ENCODE measurements at places on chromosomes 13 and 19.

DNA sequence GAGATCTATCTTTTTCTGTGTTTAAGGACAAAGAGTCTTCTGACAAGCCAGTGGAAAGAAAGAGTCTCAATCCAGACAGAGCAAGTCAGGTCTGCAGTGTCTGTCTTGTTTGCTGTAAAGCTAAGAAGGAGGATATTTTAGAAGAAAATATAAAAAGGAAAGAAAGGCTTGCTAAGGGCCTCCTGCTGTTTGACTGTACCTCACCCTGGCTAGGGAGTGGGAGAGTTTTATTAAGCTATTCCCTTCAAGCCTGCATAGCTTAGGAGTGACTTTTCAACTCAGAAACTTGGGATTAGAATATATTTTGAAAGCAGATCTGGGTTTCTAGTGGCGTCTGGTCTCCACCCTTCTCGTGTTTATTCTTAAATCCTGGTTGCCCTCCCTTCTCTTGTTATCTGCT, 460.0 kb downstream of the COG6 start:
- DNase-seq = no peak

DNA sequence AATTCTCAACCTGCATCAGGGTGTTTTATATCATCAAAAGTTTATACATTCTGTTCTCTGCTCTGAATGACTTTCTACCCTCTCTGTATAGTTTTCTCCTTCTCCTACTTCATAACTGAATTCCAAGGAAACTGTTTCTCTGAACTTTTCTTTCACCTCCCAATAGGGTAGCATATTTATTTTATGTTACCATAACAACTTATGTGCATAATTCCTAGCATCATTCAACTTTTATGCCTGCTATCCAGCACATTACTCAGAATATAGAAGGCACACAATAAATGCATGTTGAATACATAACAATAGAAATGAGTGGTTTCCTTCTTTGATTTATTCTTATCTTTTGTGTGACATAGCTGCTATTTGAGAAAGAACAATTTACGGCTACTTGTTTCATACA, 2385.0 kb downstream of the PCDH9 start:
- DNase-seq = no peak

DNA sequence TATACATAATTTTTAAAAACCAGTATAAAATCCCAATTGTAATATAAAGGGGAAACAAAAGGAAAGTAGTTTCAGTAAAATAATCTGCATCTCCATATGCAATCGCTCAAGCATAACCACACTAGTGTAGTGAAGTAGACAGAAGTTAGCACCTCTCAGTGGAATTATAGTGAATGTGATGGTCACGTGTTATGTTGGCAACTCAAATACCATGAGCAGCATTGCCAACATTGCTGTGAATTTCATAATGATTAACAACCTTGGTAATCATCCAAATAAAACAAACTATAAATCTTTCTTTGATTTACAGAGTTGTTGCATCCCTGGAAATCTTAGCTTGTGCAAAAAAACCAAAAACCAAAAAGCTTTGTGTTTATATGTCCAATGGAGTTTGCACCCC, 77.3 kb upstream of the SIAH3 start:
- DNase-seq = no peak

DNA sequence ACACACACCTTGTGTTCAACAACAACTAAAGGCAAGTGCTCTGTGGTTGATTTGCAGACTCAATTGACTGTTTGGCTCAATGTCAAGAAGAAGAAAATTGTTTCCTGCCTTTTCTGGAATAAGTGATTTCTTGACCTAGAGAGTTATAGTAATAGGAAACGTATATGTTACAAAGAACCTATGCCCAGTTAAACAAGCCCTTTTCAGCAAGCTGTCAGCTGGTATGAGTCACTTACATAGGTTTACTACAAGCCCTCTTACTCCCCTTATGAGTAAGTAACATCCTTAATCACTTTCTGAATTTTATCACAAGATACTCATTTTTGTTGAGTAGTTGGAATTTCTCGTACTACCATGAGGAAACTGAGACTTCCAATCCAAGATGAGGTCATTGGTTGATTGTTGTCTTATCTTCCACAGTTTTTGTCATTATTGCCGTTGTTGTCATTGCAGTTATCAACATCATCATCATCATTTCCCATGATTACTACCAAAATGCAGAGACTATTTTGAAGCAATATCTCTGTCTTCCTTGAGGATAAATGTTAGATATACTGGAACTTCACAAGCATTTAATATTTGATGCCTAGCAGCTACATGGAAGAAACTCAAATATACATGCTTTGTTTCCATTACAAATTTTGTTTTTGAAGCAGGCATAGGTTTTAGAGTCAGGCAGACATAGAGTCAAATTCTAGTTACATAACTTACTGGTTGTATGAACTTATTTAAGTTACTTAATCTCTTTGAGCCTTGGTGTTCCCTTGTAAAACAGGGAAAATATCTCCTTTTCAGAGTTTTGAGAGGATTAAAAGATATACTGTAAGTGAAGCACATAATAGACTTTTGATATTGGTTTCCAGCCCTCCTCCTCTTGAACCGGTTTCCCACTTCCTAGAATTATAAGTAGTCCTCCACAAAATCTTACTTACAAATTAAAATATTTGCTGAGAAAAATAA, 106.0 kb downstream of the RAP2A start:
- DNase-seq = no peak

DNA sequence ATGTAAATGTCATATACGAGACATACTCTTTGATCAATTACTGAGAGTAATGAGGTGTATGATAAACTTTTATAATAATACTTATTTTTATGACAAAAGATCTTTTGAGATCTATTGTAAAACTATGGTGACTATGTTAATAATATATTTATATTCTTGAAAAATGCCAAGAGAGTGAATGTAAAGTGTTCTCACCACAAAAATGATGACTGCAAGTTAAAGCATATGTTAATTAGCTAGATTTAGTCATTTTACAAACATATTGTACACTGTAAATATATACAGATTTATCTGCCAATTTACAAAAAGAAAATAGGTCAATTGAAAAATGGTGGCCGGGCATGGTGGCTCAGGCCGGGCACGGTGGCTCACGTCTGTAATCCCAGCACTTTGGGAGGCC, 81.0 kb downstream of the GPC6 start:
- DNase-seq = no peak

DNA sequence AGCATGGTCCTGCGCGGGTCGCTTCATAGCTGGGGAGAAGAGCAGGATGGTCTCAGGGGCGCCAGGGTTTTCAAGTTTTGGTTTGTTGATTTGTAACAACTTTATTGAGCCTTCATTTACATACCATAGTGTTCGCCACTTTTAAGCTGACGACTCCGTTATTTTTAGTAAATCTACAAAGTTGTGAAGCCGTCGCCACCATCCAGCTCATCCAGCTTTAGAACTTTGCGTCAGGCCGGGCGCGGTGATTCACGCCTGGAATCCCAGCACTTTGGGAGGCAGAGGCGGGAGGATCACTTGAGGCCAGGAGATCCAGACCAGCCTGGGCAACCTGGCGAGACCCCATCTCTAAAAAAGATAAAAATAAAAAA, 404 bp downstream of the C19orf44 start:
- DNase-seq = no peak

GRCh38 chr13:59623206-59623915, 540.4 kb downstream of the DIAPH3 start:
- DNase-seq = no peak

DNA sequence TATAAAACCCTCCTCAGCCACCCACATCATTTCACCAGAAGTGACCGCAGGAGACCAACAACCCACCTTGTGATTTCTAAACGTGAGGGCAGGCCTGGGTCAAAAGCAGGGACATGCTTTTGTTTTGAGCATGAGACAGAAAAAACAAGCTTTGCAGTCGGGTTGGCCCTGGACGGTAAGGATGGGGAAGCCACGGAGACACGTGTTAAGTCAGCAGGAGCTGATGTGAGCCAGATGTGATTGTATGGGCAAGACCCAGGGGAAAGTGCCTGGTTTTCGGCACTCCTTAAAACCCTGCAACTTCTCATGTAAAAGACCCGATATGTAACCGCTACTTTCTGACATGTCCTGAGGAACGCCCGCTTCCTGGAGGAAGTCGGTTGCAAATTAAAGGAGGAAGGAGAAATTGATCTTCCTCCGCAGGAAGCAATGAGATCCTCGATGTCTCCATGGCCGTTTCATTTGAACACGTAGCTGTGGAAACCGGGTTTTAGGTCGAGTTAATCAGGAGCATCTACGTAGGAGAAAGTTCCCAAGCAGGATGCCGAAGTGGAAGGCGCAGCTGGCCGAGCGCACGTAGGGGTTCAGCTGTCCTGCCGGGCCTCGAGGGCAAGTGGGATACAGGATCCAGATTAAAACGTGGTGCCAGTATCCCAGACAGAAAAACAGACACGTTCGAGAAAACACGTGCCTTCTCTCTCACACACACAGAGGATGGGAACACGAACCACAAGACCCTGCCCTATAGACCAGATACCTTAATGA, 40.5 kb upstream of the POMP start:
- no peak for DNase-seq

- DNase-seq = no peak
These were observed 123.0 kb downstream of the KDM4B start for GRCh38 chr19:5091684-5092480.

- DNase-seq = no peak
These were observed 1.1 kb downstream of the NLRP13 start for GRCh38 chr19:55930996-55931515.

DNA sequence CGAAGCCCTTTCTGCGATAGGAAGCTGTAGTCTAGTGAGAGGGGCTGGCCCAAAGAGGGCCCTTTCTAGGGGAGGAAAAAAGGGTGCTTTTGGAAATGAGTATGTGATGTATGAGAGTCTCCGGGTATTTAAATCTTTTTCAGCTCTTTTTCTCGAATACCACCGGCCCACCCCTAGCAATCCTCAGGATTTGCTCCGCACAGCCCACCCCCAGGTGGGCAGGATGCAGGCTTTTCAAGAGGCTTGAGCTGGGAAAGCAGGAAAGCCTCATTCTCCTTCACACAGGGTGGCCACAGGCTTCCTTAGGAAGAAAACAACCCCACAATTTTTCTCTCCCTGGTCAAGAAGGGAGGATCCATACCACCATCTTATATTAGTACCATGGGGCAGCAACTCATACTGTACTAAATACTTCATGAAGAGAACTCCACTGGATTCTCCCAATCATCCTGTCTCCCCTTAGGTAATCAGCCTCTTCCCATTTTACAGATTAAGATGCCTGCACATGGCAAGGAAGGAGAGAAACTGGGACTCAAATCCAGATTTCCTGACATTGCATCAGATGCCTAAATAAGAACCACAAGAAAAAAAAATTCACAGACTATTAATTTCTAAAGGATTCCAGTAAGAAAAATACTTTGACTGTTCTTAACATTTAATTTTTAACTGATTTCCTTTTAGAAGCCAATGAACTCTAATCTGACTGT, 84.4 kb downstream of the STK24 start:
- DNase-seq = no peak

- DNase-seq = no peak
These were observed 21.2 kb downstream of the SIGLEC7 start for GRCh38 chr19:51163257-51163656.

GRCh38 chr19:16197188-16197621, 506 bp upstream of the AP1M1 start:
- no peak for DNase-seq

GRCh38 chr13:45598597-45598996, 16.9 kb downstream of the ERICH6B start:
- no peak for DNase-seq

GRCh38 chr13:110925023-110925612, 10.2 kb upstream of the ANKRD10 start:
- no peak for DNase-seq

GRCh38 chr19:16476401-16476800, 4.6 kb upstream of the EPS15L1 start:
- no peak for DNase-seq

GRCh38 chr19:37931881-37932655, 25.1 kb downstream of the SIPA1L3 start:
- DNase-seq = peak; percentile 84

- no peak for DNase-seq
These were observed 214.2 kb downstream of the LACC1 start for GRCh38 chr13:44093607-44094564.

DNA sequence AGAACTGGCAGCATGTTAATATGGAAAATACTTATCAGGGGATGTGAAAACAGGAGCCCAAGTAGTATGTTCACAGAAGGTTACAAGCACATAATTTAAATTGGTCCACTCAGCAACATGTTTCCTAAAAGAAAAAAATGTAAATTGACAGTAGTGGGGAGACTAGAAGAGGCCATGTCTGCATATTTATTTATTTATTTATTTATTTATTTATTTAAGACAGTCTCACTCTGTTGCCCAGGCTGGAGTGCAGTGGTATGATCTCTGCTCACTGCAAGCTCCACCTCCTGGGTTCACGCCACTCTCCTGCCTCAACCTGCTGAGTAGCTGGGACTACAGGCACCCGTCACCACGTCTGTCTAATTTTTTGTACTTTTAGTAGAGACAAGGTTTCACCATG, 13.7 kb upstream of the ZNF8 start:
- no peak for DNase-seq

DNA sequence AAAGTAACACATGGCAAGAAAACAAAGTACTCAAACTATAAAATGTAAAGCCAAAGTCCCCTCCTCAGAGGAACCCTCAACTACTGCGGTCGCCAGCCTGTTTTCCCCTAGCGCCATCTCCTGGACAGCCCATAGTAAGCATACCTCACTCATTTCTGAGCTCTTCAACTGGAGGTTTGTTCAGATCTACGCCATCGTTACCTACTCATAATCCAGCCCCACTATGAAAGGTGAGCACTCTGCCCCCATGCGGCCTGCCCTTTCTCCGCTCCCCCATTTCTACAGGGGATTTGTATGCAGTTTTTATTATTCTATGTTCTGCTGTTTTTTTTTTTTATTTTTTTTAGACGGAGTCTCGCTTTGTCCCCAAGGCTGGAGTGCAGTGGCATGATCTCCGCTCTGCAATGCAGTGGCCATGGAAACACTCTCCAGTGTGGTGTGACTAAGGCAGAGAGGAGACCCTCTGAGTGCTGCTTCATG, 26.2 kb downstream of the OPA3 start:
- DNase-seq = peak; percentile 54

DNA sequence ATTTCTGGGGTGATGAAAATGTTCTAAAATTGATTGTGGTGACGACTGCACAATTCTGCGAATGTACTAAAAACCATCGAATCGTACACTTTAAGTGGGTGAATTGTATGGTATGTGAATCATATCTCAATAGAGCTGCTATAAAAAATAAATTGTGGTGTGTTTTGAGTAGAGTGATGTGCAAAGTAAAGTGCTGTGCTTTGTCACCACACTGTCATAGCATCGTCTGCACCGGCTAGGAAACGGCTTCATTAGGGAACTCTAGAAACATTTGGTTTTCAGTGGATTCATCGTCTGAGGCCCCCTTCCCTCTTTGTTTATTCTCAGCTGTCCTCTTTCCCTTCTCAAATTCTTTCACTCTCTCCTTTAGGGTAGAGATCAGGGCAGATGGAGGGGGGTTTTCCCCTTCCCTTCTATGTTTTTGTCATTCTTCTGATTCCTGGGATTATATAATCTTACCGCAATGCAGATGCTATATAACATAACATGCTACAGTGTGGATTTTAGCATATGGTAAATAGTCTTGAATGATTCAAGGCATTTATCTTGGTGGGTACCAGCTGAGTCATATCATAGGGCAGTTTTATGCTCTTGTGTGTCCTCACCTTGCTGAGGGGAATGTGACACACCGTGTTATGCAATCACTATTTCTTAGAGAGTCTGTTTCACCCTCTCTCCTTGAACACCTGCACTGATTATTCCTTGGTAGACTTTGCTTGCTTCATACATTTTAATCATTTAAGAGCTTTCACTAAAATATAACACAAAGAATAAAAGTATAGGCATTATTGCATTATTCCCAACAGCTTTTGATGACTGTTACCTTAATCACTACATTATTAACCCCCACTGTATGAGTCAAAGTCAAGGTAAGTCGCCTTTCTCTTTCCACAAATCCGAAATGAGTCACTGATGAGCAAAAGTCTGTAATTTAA, 239.4 kb downstream of the DCLK1 start:
- no peak for DNase-seq
